ENCODE measurements at places on chromosomes 2 and 18.

GRCh38 chr2:230220347-230220969 is 674 bp upstream of the SP110 start:
- no peak for DNase-seq
- no peaks in the 10 kb centered on the region for H3K4me1 ChIP-seq
- no peak overlapping the region for H3K27ac ChIP-seq
- H3K4me3 ChIP-seq, result no peak overlapping the region

GRCh38 chr2:19833978-19834377 is 67.8 kb downstream of the TTC32 start:
- no peaks in the 10 kb centered on the region for H3K4me1 ChIP-seq
- H3K27me3 ChIP-seq, result no peaks in the 10 kb centered on the region
- DNase-seq, result no peak
- H3K4me3 ChIP-seq, result no peak overlapping the region
- H3K36me3 ChIP-seq, result no peaks in the 10 kb centered on the region

GRCh38 chr2:23399674-23400261 is 14.8 kb downstream of the KLHL29 start:
- H3K36me3 ChIP-seq, result no peaks in the 10 kb centered on the region
- no peaks in the 10 kb centered on the region for H3K27me3 ChIP-seq
- H3K4me3 ChIP-seq, result no peak overlapping the region
- DNase-seq, result no peak

GRCh38 chr2:150783015-150783414 is 295.5 kb upstream of the RND3 start:
- no peaks in the 10 kb centered on the region for H3K36me3 ChIP-seq
- H3K27ac ChIP-seq, result no peak overlapping the region
- H3K4me3 ChIP-seq, result no peak overlapping the region
- no peak for DNase-seq
- no peaks in the 10 kb centered on the region for H3K4me1 ChIP-seq

DNA sequence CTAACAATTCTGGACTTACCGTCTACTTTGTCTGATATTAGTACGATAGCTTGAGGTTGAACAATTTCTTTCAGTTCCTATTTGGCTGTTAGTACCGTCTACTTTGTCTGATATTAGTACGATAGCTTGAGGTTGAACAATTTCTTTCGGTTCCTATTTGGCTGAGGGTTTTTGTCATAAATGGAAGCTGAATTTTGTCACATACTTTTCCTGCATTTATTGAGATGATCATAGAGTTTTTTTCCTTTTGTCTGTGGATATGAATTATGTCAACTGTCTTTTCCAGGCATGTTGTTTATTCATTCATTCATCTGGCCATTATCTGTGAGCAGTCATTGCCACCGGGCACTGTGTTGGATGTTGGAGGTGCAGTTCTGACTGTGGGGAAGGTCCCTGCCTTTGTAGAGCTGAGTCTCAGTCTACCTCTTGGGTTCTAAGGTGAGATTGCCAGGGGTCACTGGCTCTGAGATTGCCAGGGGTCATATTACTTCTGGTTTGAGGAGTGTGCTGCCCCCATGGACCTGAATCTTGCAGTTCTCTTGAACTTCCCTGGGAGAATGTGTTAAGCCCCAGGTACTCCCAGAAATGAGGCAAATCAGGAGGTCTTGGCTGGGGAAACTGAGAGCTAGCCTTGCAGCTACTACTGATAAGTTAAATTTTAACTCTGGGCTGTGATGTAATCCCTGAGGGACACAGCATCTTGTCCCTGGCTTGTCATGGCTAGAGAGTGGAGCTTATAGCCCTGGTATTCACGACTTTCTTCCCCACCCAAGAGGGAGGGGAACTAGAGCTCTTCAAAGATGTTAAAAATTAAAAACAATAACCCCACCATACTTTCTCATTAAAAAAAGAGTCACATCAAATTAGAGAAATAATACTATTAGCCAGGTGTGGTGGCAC is 89.1 kb upstream of the MBOAT2 start:
- DNase-seq, result no peak
- H3K36me3 ChIP-seq, result no peaks in the 10 kb centered on the region
- no peak overlapping the region for H3K4me3 ChIP-seq
- no peaks in the 10 kb centered on the region for H3K27me3 ChIP-seq

GRCh38 chr2:44972771-44973535 is 31.5 kb downstream of the SIX3 start:
- H3K27ac ChIP-seq, result no peak overlapping the region
- H3K4me3 ChIP-seq, result no peak overlapping the region
- DNase-seq, result no peak
- H3K27me3 ChIP-seq, result no peaks in the 10 kb centered on the region
- H3K36me3 ChIP-seq, result no peaks in the 10 kb centered on the region

DNA sequence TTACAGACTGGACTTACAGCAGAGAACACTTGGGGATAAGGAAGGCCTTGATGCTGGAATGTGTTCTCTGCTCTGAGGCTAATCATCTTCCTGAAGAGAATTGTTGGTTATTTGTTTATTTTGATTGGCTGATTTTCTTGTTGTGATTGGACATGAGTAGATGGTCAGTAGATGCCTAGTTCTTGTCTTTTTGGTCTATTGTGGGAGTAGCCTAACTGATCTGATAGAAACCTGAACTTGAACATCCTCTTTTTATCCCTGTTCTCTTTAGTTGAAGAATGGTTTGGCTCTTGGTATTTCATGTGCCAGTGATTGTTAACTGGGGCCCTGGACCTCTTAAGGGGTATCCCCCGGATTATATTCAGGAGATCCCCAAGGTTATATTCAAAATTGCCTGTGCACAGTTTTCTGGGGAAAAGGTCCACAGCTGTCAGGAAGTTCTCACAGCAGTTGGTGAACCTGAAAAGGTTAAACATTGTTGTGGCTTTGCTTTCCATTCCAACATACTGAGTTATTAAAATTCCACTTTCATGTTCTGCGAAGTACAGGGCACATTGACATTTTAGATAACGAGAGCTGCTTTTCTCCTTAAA is 13.6 kb downstream of the TWSG1 start:
- H3K36me3 ChIP-seq, result no peaks in the 10 kb centered on the region
- H3K4me1 ChIP-seq, result no peaks in the 10 kb centered on the region
- H3K27ac ChIP-seq, result no peak overlapping the region
- DNase-seq, result no peak

DNA sequence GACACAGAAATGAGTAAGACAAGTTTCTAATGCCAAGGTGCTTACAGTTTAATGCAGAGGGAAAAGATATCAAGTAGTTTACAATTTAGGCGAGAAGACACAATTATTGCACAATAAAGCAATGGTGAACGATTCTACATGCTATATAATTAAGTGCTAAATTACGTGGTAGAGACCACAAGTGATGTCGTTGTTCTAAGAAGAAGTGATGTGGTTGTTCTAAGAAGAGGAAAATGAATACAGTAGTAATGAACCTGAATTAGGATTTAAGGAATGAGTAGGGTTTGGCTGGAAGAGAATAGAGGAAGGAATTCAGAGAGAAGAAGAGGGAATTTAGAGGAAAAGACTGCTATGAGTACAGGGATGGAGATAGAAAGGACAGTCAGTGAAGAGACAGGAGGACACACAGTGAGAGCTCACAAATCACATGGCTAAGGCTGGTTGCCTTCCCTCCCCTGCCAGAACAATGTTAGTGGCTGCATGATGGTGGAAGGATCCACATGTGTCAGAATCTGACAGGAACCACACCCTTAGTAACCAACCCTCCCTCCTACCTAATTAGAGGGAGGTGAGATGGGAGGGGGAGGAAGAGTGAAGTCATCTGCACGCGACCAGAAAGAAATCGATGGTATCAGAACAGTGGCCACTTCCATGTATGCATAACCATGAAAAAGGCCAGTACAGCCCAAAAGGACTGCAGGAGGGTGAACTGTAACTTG is 44.7 kb downstream of the M1AP start:
- H3K36me3 ChIP-seq, result no peaks in the 10 kb centered on the region
- no peak for DNase-seq
- H3K27me3 ChIP-seq, result no peaks in the 10 kb centered on the region
- no peaks in the 10 kb centered on the region for H3K4me1 ChIP-seq
- H3K27ac ChIP-seq, result no peak overlapping the region

DNA sequence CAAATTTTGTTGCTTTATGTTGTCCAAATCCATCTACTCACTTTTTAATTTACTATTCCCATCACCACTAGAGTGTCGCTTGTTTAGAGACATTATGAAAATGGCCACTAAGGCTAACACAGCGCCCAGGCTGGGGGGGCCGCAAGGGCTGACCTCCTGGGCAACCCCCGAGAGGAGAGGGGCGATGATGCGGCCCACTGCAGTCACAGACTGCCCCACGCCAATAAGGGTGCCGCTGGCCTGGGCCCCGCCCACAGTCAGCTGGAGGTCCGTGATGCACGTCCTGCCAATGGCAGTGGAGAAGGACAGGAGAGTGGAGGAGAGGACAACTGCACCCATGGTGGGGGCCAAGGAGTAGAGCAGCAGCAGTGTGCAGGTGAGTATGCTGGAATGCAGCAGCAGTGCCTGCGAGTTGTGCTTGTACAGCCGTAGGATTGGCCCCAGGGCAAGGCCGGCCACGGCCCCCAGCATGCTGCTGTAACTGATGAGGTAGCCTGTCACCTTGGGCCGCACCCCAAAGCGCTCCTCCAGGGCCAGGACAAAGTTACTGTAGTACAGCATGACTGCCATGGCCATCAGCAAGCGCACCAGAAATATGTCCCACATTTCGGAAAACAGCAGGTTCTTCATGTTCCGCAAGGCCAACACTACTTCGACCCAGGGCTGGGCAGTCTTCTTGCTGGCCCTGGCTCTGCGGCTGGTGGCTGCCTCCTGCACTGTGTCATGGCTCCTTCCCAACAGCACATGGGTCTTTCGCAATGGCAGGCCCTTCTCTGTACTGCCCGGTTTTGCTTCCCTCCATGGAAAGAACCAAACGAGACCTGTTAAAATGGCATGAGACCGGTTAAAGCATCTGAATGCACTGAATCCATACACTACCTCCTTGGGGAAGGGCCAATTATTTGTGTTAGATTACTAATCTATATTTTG is 43.2 kb upstream of the TMEM182 start:
- no peaks in the 10 kb centered on the region for H3K4me1 ChIP-seq
- no peak overlapping the region for H3K27ac ChIP-seq
- H3K4me3 ChIP-seq, result no peak overlapping the region
- H3K36me3 ChIP-seq, result peaks cover 15% of the 10 kb centered on the region
- DNase-seq, result no peak
- H3K27me3 ChIP-seq, result no peaks in the 10 kb centered on the region

DNA sequence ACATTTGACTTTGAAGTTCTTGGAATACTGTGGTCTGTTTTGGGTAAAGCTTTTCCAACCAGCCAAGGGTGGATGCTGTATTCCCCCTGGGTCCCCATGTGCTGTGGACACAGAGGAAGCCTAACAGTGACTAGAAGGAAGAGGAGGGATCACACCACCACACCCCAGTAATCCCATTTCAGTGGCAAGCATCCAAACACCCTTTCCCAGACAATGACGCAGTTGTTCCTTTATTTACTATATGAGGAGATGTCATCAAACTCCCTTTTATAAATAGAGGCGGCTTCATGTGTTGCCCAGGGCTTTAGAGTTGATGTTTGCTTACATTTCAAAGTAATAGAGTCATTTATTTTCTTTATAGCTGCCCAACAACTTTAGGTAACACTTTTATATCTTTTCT is 959.4 kb upstream of the GYPC start:
- no peak overlapping the region for H3K4me3 ChIP-seq
- no peak overlapping the region for H3K27ac ChIP-seq
- H3K4me1 ChIP-seq, result no peaks in the 10 kb centered on the region
- H3K36me3 ChIP-seq, result no peaks in the 10 kb centered on the region

DNA sequence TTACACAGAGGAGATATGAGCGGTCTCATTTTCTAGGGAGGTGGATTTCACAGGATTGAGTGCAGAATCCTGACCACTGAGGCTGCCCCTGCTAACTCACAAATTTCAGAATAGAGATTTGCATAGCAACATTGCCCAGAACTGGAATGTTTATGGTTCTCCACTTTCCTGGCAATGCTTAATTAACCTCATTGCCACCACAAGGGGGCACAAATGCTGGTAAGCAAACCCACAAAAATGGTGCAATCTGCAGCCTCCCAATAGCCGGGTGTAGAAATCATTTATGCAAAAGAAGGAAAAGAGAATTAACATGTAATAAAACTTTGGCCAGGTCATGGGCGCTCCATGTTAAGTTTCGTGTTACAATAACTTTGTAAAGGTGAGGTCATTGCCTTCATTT is 112.4 kb downstream of the CYRIA start:
- H3K36me3 ChIP-seq, result no peaks in the 10 kb centered on the region
- H3K4me3 ChIP-seq, result no peak overlapping the region
- peak; percentile 16 for DNase-seq
- no peak overlapping the region for H3K27ac ChIP-seq
- no peaks in the 10 kb centered on the region for H3K4me1 ChIP-seq
